ENCODE measurements at places on chromosomes 5 and 9. TPM values are rescaled to one million over a fixed set of nuclear protein-coding genes. Genes with fewer than 3 reads are reported as not detected.
A peak's percentile ranks its signal among the peaks of the same experiment; 100 is the strongest.

DNA sequence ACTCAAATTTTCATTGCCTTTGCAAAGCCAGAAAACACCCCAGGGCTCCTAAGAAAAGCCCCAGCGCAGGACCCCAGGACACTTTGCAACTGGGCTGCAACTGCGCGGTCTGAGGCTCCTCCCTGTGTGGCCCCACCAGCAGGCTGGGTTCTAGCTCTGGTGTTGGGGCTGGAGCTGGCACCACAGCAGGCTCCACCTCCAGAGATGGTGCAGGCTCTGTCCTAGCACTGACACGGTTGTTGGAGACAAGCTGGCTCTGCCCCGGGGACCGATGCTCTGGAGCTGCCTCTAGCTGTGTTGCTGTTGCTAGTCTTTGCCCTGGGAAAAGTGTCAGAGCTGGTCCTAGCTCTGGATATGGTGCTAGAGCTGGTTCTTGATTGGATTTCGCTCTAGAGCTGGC is 13.6 kb downstream of the LCN10 start:
- DNase-seq, result no peak

DNA sequence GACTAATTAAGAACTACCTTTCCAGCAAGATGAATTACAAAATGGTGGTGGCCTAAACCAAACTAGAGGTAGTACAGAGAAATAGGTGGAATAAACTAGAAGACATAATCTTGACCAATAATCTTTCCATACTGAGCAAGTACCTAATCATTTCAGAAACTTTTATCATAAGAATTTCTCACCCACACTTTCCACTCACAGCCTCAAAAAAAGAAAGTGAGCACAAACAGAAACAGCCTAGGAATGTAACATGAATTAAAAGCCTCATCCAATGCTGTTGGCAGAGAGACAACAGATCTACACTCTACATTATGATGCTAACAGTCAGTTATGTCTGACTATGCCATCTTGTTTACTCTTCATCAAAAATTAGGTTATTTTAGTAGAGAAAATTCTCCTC is 1.3 kb downstream of the RNF38 start:
- DNase-seq, result no peak

- DNase-seq, result peak; percentile 66
Observed at GRCh38 chr9:105114964-105115728, 129.3 kb upstream of the SLC44A1 start.

DNA sequence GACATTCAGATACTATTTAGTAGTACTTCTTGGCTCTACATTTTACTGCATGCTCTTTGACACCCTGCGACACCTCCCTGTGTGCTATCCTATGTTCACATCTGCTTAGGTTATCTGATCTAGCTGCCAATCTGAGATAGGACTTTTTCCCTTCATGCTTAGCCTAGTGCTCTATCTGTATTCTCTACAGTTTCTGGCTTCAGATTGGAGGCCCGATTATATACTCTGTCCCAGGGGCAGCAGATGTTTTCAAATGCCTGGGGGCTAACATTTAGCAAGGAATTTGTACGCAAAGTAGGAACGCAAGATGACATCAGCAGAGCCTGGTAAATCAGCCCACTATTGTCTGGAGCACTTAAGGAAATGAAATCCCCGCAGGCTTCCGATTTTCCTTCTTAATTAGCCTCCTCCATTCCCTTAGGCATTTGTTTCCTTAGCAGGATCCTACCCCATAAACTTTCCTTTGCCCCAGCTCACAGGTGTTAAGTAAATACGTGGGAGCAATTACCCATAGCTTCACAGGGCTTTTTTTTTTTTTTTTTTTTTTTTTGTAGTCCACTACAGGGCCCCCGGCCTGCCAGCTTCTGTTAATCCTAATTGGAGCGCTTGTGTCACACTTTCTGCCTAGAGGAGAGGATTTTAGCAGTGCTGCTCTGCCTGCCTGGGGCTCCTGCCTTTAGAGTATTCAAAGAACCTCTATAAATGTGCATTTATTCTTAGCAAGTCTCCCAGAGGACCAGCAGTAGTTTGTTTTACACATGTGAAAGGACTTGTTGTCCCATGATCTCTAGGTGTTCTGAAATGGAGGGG is 61.1 kb upstream of the LPAR1 start:
- no peak for DNase-seq

GRCh38 chr9:91004992-91005391 is 203.4 kb downstream of the SYK start:
- no peak for DNase-seq

DNA sequence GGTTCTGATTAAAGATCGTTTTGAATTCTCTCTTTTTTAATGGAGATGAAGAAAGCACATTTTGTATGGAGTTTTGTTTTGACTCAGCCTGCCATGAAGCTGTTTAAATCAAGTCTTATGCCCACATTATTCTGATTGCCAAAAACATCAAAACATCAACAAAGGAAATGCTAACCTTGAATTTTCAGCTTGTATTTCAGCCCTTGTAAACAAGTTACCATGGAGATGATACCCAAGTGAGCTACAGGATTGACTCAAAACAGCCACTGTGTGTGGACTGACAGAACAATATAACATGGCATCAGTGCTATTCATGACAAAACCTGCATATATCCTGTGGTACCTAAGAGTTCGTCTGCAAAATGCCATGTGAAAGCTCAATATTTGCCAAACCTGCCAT is 1581.0 kb downstream of the MAT2B start:
- DNase-seq, result no peak

- no peak for DNase-seq
Observed at GRCh38 chr5:124438026-124438902, 308.2 kb downstream of the ZNF608 start.

DNA sequence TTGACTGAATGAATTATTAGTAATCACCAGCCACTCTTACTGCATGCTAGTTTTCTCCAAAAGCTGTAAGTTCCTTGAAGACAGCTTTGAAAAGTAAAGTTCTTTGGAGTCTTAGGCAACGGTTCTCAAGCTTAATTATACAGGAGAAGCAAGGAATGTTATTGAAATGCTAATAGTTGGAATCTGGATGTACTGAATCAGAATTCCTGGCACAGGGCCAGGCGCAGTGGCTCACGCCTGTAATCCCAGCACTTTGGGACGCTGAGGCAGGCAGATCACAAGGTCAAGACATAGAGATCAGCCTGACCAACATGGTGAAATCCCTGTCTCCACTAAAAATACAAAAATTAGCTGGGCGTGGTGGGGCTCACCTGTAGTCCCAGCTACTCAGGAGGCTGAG is 33.4 kb downstream of the GRIA1 start:
- peak; percentile 64 for DNase-seq

Gene AGXT2
- not detected for total RNA-seq
